ENCODE measurements at places on chromosomes 1 and 21. TPM values are rescaled to one million over a fixed set of nuclear protein-coding genes. Genes with fewer than 3 reads are reported as not detected.

DNA sequence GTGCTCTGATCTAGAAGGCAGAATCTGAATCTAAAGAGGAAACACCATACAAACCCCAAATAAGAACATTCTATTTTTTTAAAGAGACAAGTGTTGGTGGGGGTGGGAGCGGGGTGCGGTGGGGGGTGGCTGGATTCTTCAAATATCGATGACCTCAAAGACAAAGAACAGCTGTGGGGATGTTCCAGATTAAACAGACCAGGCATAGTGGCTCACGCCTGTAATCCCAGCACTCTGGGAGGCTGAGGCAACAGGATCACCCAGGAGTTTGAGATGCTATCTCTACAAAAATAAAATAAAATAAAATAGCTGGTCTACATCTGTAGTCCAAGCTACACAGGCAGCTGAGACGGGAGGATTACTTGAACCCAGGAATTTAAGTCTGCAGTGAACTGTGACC is 5.0 kb downstream of the ATP1A4 start:
- H3K4me1 ChIP-seq, result no peaks in the 10 kb centered on the region
- H3K4me3 ChIP-seq, result no peak overlapping the region
- no peak for DNase-seq
- H3K36me3 ChIP-seq, result no peaks in the 10 kb centered on the region
- no peak overlapping the region for H3K27ac ChIP-seq

DNA sequence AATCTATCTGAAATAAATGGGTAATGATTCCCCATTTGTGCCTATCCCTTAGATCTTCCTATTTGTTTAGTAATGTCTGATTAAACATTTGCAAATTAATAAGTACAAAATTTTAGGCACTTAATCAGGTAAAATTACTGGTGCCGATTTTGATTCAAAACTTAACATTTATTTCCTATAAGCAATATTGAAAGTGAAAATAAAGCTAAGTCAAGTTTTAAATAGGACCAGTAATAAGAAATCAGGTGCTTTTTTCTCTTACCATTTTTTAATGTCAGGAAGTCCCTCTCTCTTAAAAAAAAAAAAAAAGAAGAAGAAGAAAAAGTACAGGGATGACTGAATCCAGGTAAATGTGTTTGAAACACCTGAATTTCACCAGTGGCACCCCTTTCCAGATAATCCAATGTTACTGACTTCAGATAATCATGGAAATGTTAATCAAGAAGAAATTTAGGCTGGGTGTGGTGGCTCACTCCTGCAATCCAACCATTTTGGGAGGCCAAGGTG is 836 bp upstream of the GBP4 start:
- peak overlapping the region; percentile 94 for H3K27ac ChIP-seq
- H3K36me3 ChIP-seq, result peaks cover 49% of the 10 kb centered on the region
- no peaks in the 10 kb centered on the region for H3K27me3 ChIP-seq
- H3K4me3 ChIP-seq, result peak overlapping the region; percentile 94
- no peak for DNase-seq

GRCh38 chr1:168476588-168477385 is 67.0 kb downstream of the XCL2 start:
- no peaks in the 10 kb centered on the region for H3K27me3 ChIP-seq
- no peak overlapping the region for H3K4me3 ChIP-seq
- DNase-seq, result no peak
- peak overlapping the region; percentile 22 for H3K27ac ChIP-seq
- peaks cover 60% of the 10 kb centered on the region for H3K36me3 ChIP-seq

- H3K27ac ChIP-seq, result peak overlapping the region; percentile 7
- peaks cover 18% of the 10 kb centered on the region for H3K4me1 ChIP-seq
Observed at GRCh38 chr1:228445843-228446650, 29.4 kb upstream of the TRIM17 start.

DNA sequence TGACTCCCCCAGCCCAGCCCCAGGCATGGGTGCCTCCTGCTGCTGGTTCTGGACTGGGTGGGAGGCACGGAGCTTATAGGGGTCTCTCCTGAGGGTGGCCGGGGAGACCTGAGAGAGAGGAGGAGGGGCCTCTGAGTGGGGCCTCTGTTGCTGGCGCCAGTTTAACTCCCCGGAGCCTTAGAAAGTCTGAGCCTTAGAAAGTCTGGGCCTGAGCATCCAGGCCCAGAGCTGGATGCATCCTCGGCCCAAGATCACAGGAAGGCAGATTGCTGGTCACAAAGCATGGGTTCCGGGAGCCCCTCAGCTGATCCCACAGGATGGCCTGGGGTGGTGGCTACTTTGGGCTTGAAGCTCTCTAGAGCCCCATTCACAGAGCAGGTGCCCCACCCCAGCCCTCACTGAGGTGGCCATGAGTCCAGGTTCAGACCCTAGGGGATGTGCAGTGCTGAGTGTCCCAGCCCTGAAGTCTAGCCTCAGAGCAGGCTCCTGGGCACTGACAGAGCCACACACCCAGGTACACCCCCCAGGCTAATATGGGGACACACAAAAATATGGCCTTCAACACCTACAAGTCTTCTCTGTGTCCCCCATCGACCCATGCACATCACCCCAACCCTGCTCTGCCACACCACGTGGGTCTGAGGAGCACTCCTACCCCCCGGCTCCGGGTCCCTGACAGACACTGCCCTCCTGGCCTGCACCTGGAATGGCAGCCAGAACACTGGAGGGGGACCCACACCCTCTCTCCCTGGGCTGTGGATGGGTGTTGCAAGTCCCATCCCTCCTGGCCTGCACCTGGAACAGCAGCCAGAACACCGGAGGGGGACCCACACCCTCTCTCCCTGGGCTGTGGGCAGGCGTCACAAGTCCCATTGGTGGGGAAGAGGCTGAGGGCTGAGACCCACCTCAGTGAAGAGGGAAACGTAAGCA is 9.7 kb downstream of the PLA2G2F start:
- H3K4me1 ChIP-seq, result peaks cover 3% of the 10 kb centered on the region
- H3K27me3 ChIP-seq, result peaks cover 4% of the 10 kb centered on the region
- H3K27ac ChIP-seq, result no peak overlapping the region
- DNase-seq, result no peak
- H3K36me3 ChIP-seq, result no peaks in the 10 kb centered on the region
- no peak overlapping the region for H3K4me3 ChIP-seq

GRCh38 chr1:184597650-184598357 is 156.9 kb downstream of the EDEM3 start:
- no peak overlapping the region for H3K4me3 ChIP-seq
- H3K27ac ChIP-seq, result no peak overlapping the region
- peaks cover 2% of the 10 kb centered on the region for H3K27me3 ChIP-seq

- H3K27me3 ChIP-seq, result peaks cover 31% of the 10 kb centered on the region
- no peaks in the 10 kb centered on the region for H3K36me3 ChIP-seq
- H3K4me1 ChIP-seq, result peaks cover 7% of the 10 kb centered on the region
- H3K4me3 ChIP-seq, result no peak overlapping the region
- DNase-seq, result no peak
Observed at GRCh38 chr1:200253774-200254495, 155.9 kb downstream of the ZNF281 start.

DNA sequence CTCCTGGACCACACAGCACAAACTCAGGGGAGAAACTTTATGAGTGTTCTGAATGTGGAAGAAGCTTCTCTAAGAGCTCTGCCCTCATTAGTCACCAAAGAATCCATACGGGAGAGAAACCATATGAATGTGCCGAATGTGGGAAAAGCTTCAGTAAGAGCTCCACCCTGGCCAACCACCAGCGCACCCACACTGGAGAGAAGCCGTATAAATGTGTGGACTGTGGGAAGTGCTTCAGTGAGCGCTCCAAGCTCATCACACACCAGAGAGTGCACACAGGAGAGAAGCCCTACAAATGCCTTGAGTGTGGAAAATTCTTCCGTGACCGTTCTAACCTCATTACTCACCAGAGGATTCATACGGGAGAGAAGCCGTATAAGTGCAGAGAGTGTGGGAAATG is 22.5 kb downstream of the ZSCAN20 start:
- DNase-seq, result no peak
- H3K4me3 ChIP-seq, result no peak overlapping the region
- peaks cover 2% of the 10 kb centered on the region for H3K27me3 ChIP-seq
- peaks cover 43% of the 10 kb centered on the region for H3K36me3 ChIP-seq
- no peaks in the 10 kb centered on the region for H3K4me1 ChIP-seq

DNA sequence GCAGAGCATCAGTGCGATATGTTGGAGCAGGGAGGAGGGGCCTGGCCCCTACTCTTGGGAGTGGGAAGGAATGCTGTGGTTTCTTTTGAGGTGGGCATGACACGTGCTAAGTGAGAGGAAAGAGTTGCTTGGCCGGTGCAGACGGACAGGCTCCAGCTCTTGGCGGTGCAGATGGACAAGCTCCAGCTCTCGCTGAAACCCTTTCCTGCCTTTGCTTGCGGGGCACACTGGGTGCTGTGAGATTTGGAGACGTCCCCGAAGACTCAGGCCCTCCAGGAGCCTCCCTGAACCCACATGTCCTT is 15.9 kb downstream of the PDXK start:
- peaks cover 19% of the 10 kb centered on the region for H3K4me1 ChIP-seq
- H3K27me3 ChIP-seq, result no peaks in the 10 kb centered on the region
- peak overlapping the region; percentile 13 for H3K4me3 ChIP-seq
- H3K27ac ChIP-seq, result peak overlapping the region; percentile 54
- peaks cover 11% of the 10 kb centered on the region for H3K36me3 ChIP-seq

DNA sequence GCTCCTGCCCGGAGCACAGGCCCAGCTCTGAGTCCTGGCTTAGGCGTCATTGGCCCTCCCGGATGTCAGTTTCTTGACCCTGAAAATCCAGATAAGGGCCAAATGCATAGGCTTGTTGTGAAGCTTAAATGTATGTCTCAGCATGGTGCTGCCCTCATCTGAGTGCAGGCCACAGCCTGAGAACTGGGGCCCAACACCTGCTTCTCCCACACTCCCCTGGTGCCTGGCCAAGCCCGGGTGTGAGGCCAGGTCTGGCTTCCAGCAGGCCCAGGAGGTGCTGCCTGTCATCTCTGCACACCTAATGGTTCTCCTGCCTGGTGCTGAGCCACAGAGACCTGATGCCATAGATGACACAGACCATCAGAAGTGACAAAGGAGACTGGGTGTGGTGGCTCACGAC is 14.0 kb downstream of the MX2 start:
- H3K4me1 ChIP-seq, result peaks cover 24% of the 10 kb centered on the region
- no peaks in the 10 kb centered on the region for H3K27me3 ChIP-seq
- no peak for DNase-seq

- no peak for DNase-seq
- peaks cover 20% of the 10 kb centered on the region for H3K27me3 ChIP-seq
- H3K27ac ChIP-seq, result no peak overlapping the region
- H3K36me3 ChIP-seq, result no peaks in the 10 kb centered on the region
- H3K4me1 ChIP-seq, result peaks cover 15% of the 10 kb centered on the region
Observed at GRCh38 chr1:204282761-204283221, 69.0 kb upstream of the GOLT1A start.

GRCh38 chr21:44087426-44088400 is 19.5 kb upstream of the PWP2 start:
- H3K4me1 ChIP-seq, result peaks cover 70% of the 10 kb centered on the region
- no peak for DNase-seq
- peak overlapping the region; percentile 92 for H3K27ac ChIP-seq
- H3K36me3 ChIP-seq, result peaks cover 59% of the 10 kb centered on the region

DNA sequence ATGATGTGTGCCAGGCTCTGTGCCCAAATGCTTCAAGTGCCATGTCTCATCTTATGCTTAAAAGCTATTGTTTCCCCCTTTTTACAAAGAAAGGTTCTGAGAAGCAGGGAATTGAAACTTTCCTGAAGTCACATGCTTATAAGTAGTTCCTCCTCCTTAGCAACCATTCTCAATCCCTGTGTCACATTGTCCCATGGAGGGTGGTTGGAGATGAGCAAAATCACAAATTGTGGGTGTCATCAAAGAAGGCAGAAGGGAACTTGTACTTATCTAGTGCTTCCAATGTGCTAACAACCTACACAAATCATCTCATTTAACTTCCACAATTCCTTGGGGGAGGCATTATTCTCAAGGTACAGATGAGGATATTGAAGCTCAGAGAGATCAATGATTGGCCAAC is 10.1 kb upstream of the ERICH3 start:
- no peak overlapping the region for H3K27ac ChIP-seq
- H3K36me3 ChIP-seq, result no peaks in the 10 kb centered on the region
- H3K27me3 ChIP-seq, result no peaks in the 10 kb centered on the region
- H3K4me1 ChIP-seq, result no peaks in the 10 kb centered on the region
- DNase-seq, result no peak

DNA sequence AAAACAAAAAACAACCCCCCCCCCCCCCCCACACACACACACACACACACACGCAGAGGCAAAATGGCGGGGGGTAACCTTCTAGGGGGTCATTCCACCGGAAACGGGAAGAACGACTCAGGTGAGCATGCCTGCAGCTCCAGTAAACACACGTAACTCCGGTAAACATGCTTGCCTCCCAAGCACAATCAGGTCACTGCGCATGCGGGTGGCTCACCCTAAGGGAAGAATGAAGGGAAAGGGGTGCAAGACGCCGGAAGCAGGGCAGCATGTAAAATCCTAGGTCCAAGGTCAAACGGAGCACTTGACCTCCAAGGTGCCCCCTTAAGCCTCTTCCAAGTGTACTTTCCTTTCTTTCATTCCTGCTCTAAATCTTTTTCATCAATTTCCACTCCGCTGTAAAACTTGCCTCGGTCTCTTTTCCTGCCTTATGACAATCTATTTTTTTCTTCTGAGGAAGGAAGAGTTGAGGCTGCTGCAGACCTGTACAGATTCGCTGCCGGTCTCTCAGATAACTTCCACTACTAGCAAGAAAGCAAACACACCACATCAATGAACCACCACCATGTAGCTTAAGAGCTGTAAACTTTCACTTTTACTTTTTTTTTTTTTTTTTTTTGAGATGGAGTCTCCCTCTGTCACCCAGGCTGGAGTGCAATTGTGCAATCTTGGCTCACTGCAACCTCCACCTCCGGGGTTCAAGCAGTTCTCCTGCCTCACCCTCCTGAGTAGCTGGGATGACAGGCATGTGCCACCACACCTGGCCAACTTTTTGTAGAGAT is 21.0 kb upstream of the CBR3 start:
- peak overlapping the region; percentile 90 for H3K27ac ChIP-seq
- H3K36me3 ChIP-seq, result no peaks in the 10 kb centered on the region
- H3K4me3 ChIP-seq, result peak overlapping the region; percentile 83

- H3K27me3 ChIP-seq, result no peaks in the 10 kb centered on the region
- no peak overlapping the region for H3K4me3 ChIP-seq
- H3K27ac ChIP-seq, result no peak overlapping the region
- DNase-seq, result no peak
- no peaks in the 10 kb centered on the region for H3K36me3 ChIP-seq
Observed at GRCh38 chr1:220957233-220957605, 78.0 kb downstream of the HLX start.

DNA sequence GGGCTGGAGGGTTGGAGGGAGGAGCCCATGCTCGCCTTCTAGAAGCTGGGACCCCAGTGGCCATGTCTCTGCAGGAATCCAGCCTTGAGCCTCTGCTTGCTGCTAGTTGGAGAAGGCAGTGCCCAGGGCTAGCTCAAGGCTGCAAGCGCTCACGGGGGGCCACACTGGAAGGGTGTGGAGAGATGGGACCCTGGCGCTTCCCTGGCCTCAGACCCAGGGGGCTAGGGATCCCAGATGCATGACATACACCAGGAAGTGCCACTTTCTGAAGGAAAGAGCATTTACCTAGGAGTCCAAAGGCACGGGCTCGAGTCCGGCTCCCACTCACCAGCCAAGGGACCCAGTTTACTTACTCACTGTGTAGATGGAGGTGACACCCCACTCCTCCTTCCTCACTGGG is 32.6 kb downstream of the NENF start:
- H3K27me3 ChIP-seq, result peaks cover 3% of the 10 kb centered on the region
- no peaks in the 10 kb centered on the region for H3K36me3 ChIP-seq
- H3K27ac ChIP-seq, result no peak overlapping the region
- H3K4me3 ChIP-seq, result no peak overlapping the region
- no peak for DNase-seq
- H3K4me1 ChIP-seq, result no peaks in the 10 kb centered on the region

C8B gene
- total RNA-seq, result not detected

NMNAT2 gene
- not detected for total RNA-seq

FAM177B gene
- total RNA-seq, result not detected

CD1D gene
- not detected for total RNA-seq

SRSF10 gene
- total RNA-seq, result 202 TPM

SH3BGR gene
- total RNA-seq, result 1.4 TPM

RNF207 gene
- 4.0 TPM for total RNA-seq

ADAM30 gene
- not detected for total RNA-seq

TMEM50A gene
- total RNA-seq, result 121 TPM
